ENCODE measurements at places on chromosomes 6 and 20.

- H3K36me3 ChIP-seq: no peaks in the 10 kb centered on the region
- H3K4me1 ChIP-seq: no peaks in the 10 kb centered on the region
- DNase-seq: no peak
- H3K4me3 ChIP-seq: no peak overlapping the region
- H3K27me3 ChIP-seq: no peaks in the 10 kb centered on the region
Measured at GRCh38 chr6:139909992-139910391, 535.5 kb upstream of the CITED2 start.

GRCh38 chr6:21836277-21836676 is 242.7 kb downstream of the SOX4 start:
- no peaks in the 10 kb centered on the region for H3K36me3 ChIP-seq
- H3K27ac ChIP-seq: no peak overlapping the region
- DNase-seq: no peak
- H3K4me3 ChIP-seq: no peak overlapping the region
- H3K27me3 ChIP-seq: no peaks in the 10 kb centered on the region
- H3K4me1 ChIP-seq: peaks cover 6% of the 10 kb centered on the region

DNA sequence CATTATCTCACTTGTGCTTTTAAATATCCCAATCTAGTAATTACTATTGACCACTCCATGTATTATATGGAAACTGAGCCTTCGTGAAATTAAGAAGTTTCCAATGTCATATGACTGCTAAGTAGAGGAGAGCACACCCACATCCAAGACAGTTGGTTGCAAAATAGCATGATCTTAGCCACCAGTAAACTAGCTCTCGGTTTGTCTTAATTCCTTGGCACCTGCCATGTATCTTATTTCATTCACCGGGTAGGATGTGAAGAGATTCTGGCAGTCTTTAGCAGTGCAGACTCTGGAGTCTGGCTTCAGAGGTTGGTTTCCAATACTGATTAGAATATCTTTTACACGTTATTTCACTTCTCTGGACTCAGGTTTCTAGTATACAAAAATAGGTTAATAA is 270.3 kb downstream of the LAMA2 start:
- H3K27me3 ChIP-seq: no peaks in the 10 kb centered on the region
- H3K4me3 ChIP-seq: no peak overlapping the region
- H3K36me3 ChIP-seq: no peaks in the 10 kb centered on the region
- DNase-seq: no peak

- DNase-seq: no peak
- no peak overlapping the region for H3K27ac ChIP-seq
- no peaks in the 10 kb centered on the region for H3K4me1 ChIP-seq
Measured at GRCh38 chr6:142279350-142280180, 22.2 kb upstream of the ADGRG6 start.

DNA sequence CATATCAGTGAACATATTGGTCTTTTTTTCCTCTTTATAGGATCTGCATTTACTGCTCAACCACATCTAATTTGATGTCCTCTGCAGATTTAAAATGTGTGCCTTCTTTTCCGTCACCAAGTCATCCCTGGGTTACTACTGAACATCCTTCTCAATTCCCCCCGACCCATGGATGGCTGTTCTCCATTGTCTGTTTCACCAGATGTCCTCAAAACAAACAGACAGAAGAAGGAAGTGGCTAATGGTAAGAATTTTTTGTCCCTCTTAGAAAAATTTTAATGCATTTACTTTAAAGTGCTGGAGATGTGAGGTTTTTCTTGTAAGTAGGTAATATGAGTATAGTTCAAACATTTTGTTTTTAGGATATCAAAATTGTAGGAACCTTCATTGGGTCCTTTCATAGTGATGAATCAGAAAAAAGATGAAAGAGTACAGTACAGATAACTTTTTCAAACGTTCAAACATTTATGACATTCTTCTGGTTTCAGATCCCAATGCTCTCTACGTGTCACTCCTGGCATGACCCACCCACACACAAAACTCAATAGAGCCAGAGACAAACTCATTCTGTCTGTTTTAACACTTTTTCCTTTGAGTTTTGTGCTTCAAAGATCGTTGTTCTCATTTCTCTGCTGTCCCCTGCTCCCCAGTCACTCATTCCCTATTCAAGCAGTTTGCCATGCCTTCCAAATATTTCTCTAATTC is 276.4 kb downstream of the PRL start:
- H3K36me3 ChIP-seq: no peaks in the 10 kb centered on the region
- H3K4me1 ChIP-seq: peaks cover 4% of the 10 kb centered on the region
- H3K27me3 ChIP-seq: no peaks in the 10 kb centered on the region
- H3K27ac ChIP-seq: no peak overlapping the region

GRCh38 chr6:13351271-13351670 is 22.9 kb upstream of the TBC1D7 start:
- H3K27ac ChIP-seq: no peak overlapping the region
- H3K4me3 ChIP-seq: no peak overlapping the region
- no peak for DNase-seq
- H3K27me3 ChIP-seq: no peaks in the 10 kb centered on the region
- no peaks in the 10 kb centered on the region for H3K4me1 ChIP-seq
- no peaks in the 10 kb centered on the region for H3K36me3 ChIP-seq

GRCh38 chr6:170446841-170447560 is 106.1 kb downstream of the PSMB1 start:
- no peak overlapping the region for H3K27ac ChIP-seq
- no peak overlapping the region for H3K4me3 ChIP-seq
- no peaks in the 10 kb centered on the region for H3K27me3 ChIP-seq
- no peaks in the 10 kb centered on the region for H3K36me3 ChIP-seq

DNA sequence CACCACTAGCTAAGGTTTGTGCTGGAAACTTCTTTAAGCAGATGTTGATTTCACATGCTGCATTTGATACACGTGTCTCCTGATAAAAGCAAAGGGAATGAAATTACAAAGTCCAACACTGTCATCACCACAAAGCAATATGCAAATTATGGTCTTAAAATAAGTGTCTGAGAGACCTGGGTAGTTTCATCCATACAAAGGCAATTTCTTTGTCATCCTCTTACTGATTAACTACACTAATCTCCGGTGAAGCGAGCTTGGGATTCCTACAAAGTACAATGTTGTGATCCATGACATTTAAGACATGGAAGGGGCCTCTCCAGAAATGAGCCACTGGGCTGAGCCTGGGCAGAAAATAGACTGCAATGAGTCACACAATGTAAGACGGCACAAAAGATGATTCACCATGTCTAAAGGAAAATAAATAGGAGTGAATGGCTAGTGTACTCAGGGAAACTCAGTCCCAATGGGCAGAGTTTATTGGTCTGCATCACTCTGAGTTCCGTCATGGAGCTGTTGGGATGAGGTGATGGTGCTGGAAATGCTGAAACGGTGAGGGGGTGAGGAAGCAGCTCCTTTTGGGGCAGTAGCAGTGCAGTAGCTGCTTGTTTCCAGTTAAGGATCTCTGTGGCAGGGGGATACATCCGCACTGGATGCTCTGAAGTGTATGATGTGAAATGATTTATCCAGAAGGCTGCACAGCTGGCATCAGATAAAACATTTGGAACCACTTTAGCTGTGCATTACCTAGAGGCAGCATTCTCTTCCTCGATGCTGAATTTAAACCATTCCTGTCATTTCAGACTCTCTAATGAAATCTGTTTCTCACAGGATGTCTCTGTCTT is 103.3 kb downstream of the IBTK start:
- H3K27me3 ChIP-seq: no peaks in the 10 kb centered on the region
- peaks cover 4% of the 10 kb centered on the region for H3K4me1 ChIP-seq
- H3K4me3 ChIP-seq: no peak overlapping the region

GRCh38 chr6:114833211-114833610 is 490.4 kb upstream of the HS3ST5 start:
- H3K4me1 ChIP-seq: no peaks in the 10 kb centered on the region
- no peak overlapping the region for H3K27ac ChIP-seq
- H3K36me3 ChIP-seq: no peaks in the 10 kb centered on the region
- H3K4me3 ChIP-seq: no peak overlapping the region

DNA sequence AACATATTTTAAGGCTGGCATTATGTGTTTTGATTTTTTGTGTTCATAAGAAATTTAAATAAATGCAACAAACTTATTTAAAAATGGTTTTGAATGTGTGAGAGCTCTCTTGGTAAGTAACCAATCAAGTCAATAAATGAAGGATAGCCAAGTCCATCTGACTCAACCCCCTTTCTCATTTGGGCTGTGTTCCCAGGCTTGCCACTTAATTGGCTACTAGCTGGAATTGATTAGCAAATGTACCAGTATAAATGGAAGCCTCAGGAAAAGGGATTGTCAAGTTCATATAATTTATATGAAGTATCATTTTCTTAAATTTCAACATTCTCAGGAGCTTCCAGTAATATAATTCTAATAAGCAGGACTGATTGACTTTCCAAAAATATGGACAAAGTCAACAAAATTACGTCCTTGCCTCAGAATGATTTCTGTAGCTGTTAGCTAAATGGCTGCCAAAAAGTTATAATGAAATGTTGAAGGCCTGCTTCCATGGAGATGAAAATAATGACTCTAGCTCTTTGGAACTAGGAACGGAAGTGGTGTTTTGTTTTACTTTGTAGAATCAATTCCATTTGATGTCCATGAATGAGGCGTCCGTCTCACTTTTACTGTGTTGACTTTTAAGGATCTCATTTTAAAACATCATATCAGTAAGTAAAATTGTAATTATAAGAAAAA is 614.9 kb downstream of the CDH26 start:
- no peaks in the 10 kb centered on the region for H3K27me3 ChIP-seq
- H3K4me1 ChIP-seq: no peaks in the 10 kb centered on the region
- H3K27ac ChIP-seq: no peak overlapping the region
- DNase-seq: no peak
- no peaks in the 10 kb centered on the region for H3K36me3 ChIP-seq

- no peaks in the 10 kb centered on the region for H3K4me1 ChIP-seq
- H3K36me3 ChIP-seq: no peaks in the 10 kb centered on the region
- DNase-seq: no peak
- H3K27me3 ChIP-seq: no peaks in the 10 kb centered on the region
- H3K27ac ChIP-seq: no peak overlapping the region
- no peak overlapping the region for H3K4me3 ChIP-seq
Measured at GRCh38 chr6:90247262-90247661, 49.4 kb downstream of the BACH2 start.

- H3K4me1 ChIP-seq: no peaks in the 10 kb centered on the region
- DNase-seq: no peak
- H3K27me3 ChIP-seq: no peaks in the 10 kb centered on the region
- H3K36me3 ChIP-seq: no peaks in the 10 kb centered on the region
- no peak overlapping the region for H3K4me3 ChIP-seq
Measured at GRCh38 chr20:31824554-31825313, 5.6 kb downstream of the MYLK2 start.

- H3K27ac ChIP-seq: no peak overlapping the region
- DNase-seq: no peak
- H3K27me3 ChIP-seq: no peaks in the 10 kb centered on the region
- H3K36me3 ChIP-seq: no peaks in the 10 kb centered on the region
- no peak overlapping the region for H3K4me3 ChIP-seq
Measured at GRCh38 chr6:115360602-115361325, 699.9 kb downstream of the FRK start.

DNA sequence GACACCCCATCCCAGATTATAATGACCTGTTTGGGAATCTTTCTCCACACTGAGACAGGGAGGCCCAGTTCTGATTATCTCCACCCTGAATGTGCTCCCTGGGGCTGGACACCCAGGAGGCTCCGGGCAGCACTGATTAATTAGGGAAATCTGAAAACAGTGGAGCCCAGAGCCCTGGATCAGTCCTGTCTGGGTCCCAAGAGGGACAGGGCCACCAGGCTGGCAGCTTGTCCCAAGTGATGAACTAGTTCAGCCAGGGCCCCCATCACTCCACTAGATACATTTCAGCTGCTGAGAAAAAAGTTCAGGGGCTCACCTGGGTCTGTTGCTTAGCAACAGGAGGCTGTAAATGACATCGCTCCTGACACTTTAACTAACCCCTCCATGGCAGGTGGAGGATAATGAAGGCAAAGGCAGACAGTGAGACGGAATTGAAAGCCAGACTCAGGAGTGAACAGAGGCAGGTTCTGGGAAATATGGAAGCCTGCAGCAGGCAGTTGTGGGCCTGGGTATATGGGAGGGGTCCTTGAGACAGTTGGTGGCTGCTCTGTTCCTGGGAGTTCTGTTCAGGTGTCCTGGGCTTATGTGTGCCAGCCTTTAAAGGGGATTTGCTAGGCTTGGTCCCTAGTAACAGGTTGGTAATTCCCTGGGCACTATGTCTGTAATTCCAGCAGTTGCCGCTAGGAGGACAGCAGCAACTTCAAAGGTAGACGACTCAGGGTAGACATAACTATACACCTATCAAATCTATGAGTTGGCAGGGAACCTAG is 78.3 kb upstream of the CTNNBL1 start:
- H3K4me1 ChIP-seq: no peaks in the 10 kb centered on the region
- no peak for DNase-seq
- H3K4me3 ChIP-seq: no peak overlapping the region
- H3K27ac ChIP-seq: no peak overlapping the region

DNA sequence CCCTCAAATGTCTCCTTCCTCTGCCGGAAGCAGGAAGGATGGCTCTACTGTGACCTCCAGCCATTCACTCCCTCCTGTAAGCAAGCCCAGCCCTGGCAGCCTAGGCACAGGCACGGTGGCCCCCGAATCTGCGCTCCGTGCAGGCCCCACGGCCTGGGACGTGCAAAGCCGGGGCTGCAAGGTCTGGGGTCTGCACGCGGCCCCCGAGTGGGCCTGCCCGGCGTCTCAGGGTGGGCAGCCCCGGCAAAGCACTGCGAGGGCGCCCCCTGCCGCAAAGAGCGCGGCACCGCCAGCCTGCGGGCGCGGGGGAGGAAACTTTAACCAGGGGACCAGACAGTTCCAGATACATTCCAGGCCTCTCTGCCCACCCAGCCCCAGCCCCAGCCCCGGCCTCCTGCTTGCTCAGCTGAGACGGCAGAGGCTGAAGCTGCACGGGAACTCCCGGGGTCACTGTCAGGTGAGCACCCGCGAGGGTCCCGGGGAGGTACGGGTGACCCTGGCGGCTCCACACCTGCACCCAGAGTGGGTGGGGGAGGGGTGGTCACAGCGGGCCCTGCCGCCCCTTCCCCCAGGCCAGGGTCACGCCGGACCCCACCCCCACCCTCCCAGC is 98.8 kb downstream of the ASXL1 start:
- peak; percentile 62 for DNase-seq
- H3K4me3 ChIP-seq: peak overlapping the region; percentile 38
- no peaks in the 10 kb centered on the region for H3K27me3 ChIP-seq
- H3K27ac ChIP-seq: no peak overlapping the region
- peaks cover 10% of the 10 kb centered on the region for H3K4me1 ChIP-seq

- no peaks in the 10 kb centered on the region for H3K27me3 ChIP-seq
- no peak overlapping the region for H3K27ac ChIP-seq
- H3K4me3 ChIP-seq: no peak overlapping the region
- H3K36me3 ChIP-seq: no peaks in the 10 kb centered on the region
- no peak for DNase-seq
- no peaks in the 10 kb centered on the region for H3K4me1 ChIP-seq
Measured at GRCh38 chr6:128439627-128440026, 80.8 kb downstream of the PTPRK start.

Measured in ovary (tissue), 10 donors.